ENCODE measurements at places on chromosomes 4 and X.

DNA sequence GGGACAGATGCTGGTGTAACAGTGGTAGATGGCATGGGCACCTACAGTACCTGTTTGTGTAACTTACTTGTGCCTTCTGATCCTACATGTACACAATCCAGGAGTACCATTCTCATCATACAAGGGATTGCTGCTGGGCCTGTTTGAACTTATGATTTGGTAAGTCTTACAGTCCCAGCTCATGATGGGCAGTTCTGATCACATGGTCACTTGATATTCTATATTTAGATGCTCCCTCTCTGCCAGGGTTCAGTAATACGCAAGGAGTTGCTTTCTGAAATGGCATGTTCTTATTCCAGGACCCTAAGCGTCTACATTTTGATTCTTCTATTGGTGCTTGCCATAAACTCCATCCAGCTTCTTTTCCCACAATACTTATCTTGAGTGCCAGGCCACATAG is 54.4 kb upstream of the ATP6AP2 start:
- no peak for DNase-seq

DNA sequence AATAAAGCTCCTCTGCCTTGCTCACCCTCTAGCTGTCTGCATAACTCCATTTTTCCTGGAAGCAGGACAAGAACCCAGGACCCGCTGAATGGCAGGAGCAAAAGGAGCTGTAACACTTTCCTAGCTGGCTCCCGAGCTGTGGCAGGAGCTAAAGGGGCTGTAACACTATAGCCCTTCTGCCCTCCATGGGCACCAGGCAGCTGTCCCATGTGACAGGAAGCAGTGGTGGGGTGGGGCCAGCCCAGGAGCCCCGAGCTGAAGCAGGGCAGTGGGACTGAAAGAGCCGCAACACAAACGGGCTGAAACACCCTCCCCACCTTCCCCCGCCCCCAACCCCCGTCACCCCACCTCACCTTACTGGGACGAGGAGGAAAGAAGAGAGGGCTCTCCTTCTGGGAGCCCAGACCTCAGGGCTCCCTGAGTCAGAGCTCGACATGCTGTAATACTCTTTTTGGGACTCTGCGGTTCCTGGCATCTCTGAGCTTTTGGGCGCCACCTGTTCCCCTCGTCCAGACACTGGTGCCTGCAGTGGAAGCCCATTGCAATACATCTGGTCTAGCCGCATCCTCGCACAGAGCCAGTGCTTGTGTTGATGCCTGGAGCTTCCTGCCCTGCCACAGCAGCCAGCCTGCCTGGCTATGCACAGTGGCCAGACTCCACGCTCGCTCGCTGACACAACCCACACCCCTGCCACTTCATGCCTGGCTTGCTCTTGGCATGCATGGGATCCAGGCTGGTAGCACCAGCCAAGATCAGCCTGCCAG is 39.4 kb downstream of the PPM1K start:
- no peak for DNase-seq

GRCh38 chr4:152045807-152046571 is 285.2 kb upstream of the GATB start:
- DNase-seq = peak; percentile 83

- no peak for DNase-seq
These were observed 99.5 kb upstream of the CTSO start for GRCh38 chr4:156053174-156053573.

GRCh38 chr4:52852041-52852440 is 10.1 kb upstream of the RASL11B start:
- no peak for DNase-seq

DNA sequence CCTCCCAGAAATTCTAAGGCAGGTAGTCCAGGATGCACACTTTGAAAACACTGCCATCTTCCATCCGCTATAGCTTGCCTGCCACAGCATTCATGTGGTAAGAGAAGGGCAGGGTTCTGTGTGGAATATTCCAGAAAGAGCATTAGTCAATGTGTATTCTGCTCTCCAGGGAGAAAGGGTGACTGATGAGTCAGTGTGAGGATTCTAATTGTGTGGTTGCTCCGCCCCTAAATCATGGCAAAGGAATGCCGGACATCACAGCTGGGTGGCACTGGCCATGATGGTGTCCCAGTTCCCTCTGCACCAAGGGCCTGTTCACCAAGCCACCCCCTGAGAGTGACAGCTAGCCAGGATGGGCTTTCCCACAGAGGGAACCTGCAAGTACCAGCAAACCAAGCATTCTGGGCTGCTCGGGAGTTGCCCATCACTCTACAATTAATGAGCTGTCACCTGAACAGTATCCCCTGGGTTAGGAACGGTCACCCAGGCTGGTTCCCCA is 9.5 kb downstream of the IDS start:
- no peak for DNase-seq

GRCh38 chr4:118953276-118953675 is 64.6 kb downstream of the SYNPO2 start:
- DNase-seq = no peak

DNA sequence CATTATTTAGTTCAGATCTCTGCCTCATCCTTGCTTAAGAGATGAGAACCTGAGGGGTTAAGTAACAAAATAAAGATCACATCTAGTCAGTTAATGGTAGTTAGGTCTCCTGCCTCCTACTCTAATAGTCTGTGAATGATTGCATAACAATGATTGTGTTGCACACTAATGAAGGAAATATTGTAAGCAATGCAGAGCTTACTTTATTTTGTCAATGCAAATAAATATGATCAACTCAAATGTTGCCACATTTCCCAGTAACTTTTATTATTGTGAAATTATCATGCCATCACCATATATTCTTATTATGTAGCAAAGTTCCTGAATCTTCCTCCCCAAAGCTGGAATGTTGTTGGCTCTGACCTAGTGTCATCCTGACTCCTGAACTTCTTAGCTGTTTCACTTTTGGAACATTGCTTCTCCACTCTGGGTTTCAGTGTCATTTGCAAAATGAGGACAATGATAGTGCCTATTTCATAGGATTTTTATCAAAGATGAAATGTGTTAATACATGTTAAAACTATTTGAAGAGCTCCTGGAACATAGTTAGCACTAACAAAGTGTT is 17.0 kb upstream of the GABRA4 start:
- DNase-seq = no peak

- no peak for DNase-seq
These were observed 200.5 kb upstream of the ANK2 start for GRCh38 chr4:112848911-112849310.

- no peak for DNase-seq
These were observed 94.3 kb downstream of the AREG start for GRCh38 chr4:74539044-74539790.

DNA sequence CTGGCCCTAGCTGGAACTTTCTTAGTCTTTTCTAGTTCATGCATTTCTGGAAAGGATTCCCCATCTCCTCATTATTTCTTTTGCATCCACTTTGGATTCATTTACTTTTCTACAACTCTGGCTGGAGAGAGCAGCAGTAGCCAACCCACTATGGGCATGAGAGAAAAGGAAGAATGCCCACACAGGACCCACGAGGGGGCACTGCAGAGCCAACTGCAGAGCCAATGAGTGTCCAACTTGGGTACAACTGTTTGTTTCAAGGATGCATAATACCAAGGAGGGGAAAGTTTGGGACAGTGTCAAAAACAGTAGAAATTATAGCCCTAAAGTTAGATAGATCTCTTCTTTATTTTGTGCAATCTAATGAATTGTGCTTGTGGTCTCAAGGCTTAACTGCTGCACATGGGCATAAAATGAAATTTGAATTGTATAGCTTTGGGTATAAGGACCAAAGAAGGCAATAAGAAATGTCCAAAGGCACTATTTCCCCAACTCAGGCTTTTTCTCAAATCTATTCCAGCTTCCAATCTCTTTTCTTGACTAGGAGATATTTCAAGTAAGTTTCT is 230.6 kb downstream of the NSUN7 start:
- peak; percentile 1 for DNase-seq

- no peak for DNase-seq
These were observed 120.3 kb upstream of the PRKG2 start for GRCh38 chr4:81335122-81335912.

- no peak for DNase-seq
These were observed 15.1 kb upstream of the FGFR3 start for GRCh38 chr4:1777822-1778641.

- DNase-seq = no peak
These were observed 12.5 kb upstream of the OSTC start for GRCh38 chr4:108637856-108638255.

DNA sequence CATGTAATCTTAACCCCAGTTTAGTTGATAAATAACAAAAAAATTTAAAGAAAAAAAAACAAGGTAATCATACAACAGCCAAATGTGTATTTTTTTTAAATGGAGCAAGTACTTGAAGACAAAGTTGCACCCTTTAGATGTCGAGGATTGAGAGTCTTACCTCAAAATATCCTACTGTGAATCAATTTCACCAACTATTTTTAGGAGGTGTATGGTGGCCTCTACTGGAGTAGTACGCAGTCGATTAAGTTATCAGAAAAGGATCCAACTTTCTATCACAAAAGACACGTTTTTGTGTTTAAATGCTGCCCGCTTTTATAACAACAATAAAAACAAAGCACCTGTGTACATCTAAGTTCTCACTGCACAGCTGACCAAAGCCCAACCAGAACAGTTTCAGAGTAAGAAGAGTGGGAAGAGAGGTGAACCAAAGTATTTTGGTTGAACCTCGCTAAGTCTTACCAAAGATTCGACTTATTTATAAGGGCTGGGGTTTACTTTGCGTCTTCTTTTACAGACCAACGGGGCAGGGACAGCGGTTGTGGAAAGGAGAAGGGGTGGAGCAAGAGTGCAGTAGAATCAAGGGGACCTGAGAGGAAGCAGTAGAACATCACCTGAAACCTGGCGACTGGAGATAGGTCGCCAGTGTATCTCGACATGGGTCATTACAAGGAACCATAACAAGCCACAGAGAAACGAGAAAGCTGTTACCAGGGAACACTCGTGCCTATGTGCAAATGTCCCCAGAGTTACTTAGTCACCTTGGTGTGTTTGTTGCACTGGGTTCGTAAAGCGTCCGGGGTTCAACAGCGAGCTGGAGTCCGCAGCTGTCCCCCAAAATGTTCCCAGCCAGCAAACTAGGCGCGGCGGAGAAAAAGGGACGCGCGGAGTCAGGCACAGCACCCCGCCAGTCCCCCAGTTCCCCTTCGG is 1.1 kb downstream of the RPS6KA6 start:
- peak; percentile 24 for DNase-seq

Data from NCI-H510A treated with DMSO at 0.1 percent for 48 hours (cell line).